ENCODE measurements at places on chromosomes 13 and 19.

DNA sequence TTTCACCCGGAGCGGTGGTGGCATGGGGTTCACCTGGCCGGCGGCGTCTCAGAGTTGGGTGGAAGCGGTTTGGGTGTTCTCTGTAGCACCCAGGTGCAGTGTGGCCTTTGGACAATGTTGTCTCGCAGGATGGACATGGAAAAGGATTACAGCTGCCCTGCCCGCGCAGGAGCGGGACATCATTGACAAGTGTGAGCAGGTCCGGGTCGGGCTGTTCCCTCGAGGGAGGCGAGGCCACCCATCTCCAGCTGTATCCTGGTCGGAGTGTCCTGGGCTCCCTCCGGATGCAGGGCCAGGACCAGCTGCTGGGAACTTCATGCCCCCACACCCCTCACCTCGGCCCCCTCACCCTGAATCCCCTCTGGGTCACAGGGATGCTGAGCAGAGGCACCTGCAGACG lies 7.8 kb upstream of the ZNF14 start:
- DNase-seq = no peak

GRCh38 chr13:93903909-93904308 lies 575.6 kb downstream of the DCT start:
- no peak for DNase-seq

DNA sequence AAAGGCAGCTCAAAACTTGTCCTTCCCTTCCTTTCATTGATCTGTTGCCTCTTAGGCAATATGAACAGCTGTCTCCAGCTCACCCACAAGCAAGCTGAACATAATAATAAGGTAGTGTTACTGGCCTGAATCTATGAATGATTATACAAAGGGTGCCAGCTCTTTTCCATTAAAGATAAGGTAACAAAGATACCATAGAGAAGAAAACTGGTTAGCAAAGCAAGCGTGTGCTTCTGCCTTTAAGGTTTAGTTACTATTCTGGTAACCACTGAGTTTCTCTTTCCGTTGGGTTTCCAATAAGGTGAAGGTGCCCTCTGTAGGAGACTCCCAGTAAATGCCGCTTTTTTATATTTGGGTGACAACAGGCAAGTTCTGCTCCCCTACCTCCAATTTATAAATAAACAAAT lies 12.1 kb upstream of the DACH1 start:
- peak; percentile 16 for DNase-seq

DNA sequence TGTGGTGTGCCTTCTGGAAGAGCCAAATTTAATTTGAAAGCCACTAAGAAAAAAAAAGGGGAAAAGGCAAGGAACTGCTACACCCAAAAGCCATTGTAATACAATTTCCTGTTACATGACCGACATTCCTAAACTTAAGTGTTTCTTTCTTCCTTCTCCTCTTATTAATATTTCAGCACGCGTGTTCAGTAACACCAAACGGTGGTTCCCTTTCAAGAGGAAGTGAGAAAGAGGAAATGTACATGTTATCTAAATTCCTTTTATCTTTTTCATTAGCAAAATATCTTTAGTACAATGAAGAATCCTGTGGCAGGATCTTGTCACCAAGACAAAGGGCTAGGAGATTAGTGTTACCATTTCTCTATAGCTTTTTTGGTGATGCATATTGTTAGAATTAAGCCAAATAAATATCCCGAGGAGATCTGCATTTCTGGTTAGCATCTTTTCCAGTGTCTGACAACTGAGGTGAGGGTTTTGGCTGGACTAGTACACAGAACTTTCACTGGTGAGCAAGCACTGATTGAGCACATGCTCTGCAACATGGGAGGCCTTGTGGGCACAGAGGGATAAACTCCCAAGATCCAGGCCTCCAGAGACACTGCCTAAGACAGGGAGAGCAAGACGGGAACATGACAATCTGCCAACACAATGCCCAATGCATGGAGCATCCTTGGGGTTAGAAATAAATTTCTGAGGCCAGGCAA lies 22.1 kb downstream of the LATS2 start:
- DNase-seq = no peak

DNA sequence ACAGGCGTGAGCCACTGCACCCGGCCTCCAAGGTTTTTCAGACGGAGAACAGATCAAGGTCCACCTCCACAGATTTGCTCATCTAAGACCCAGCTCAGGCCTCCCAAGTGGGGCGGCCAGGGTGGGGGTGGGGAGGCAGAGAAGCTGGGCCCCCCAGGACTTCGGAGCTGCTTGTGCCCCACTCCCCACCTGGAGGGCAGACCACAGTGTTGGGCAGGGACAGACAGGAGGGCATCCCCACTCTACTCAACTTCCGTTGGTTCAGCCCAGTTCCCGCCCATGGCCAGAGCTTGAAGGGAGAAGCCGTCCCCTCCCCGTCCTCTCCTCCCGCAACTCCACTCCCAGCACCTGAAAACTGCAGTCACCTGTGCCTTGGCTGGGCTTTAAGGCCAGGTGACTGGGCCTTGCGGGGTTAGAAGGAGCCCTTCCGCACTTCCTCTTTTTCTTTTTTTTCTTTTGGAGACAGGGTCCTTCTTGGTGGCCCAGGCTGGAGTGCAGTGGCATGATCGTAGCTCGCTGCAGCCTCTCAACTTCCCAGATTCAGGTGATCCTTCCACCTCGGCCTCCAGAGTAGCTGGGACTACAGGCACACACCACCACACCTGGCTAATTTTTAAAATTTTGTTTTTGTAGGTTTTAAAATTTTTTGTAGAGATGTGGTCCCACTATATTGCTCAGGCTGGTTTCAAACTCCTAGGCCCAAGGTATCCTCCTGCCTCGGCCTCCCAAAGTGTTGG lies 734 bp upstream of the LRRC8E start:
- no peak for DNase-seq

DNA sequence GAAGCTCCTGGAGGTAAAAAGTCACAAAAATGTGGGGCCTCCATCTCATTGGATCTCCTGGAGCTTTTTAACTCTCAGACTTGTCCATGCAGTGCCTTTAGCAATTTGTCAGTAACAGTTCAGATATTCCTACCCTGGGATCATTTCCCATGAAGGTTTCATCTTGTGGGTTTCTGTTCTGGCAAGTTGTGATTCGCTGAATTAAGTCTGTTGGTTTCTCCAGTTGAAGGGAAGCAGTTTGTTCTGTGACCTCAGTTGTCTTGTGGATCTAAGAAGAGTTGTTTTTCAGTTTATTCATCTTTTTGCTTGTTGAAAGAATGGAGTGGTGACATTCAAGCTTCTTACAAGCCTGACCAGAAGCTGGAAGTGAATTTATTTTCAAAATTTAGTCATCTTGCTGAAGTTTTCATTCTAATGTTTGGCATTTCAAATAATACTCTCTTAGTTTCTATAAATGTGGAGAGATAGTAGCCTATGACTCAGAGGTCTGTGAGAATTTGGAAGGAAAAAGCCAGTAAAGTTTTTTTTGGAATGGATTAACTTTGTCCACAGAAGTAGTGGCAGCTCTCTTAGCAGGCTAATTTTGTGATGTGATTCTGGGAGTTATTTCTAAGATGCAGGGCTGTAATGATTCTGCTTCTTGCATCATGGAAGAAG lies 120.1 kb upstream of the CSNK1A1L start:
- DNase-seq = no peak

Measured in CD4-positive, alpha-beta T cell treated with Interleukin-10 for 1 hour (primary cell).